ENCODE measurements at places on chromosomes 11 and 22. TPM values are rescaled to one million over a fixed set of nuclear protein-coding genes. Genes with fewer than 3 reads are reported as not detected.

Gene LDHAL6A
- polyA plus RNA-seq = not detected

Gene KRTAP5-10
- not detected for polyA plus RNA-seq

Gene TH
- polyA plus RNA-seq = not detected

Gene CDKN1C
- 3.2 TPM for polyA plus RNA-seq

Gene ACTN3
- not detected for polyA plus RNA-seq

Gene NXPE4
- polyA plus RNA-seq = not detected

Gene APLP2
- polyA plus RNA-seq = 591 TPM

- DNase-seq = no peak
These were observed 7.5 kb upstream of the MICAL3 start for GRCh38 chr22:18031695-18032454.

DNA sequence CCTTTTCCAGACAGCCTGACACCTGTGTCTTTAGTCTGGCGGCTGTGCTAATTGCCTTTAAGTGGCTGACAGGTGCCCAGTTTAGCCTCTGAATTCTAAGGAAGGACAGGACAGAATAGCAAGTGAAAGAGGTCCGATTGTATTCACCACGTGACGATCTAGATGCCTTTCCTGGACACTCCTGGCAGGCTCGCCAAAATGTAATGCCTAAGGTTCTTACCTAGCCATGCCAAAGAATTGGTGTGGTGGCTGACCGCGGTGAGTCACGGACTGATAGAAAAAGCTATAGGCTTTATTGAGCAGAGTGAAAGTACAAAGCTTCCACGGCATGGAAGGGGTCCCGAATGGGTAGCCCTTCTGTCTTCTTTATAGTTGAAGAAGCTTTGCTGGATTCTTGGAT, 26.7 kb downstream of the ANKRD42 start:
- DNase-seq = no peak

- DNase-seq = no peak
These were observed 429 bp downstream of the VEGFB start for GRCh38 chr11:64234647-64235379.

DNA sequence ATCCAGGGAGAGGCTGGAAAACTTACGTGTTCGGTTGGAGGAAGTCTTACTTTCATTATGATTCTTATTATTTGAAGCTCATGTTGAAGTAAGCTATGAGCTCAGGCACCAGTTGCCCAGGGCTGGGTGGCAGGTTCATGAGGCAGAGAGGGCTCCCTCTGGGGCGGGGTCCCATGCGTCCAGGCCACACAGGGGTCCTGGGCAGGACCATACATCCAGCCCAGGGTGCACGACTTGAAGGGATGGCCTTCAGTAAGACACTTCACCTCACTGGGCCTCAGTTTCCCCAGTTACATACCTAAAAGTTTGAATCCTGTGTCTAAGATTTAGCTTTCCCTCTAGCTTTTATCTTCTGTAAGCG, 107.3 kb upstream of the B3GAT1 start:
- no peak for DNase-seq

- DNase-seq = no peak
These were observed 21.5 kb upstream of the GSTP1 start for GRCh38 chr11:67561971-67562619.

DNA sequence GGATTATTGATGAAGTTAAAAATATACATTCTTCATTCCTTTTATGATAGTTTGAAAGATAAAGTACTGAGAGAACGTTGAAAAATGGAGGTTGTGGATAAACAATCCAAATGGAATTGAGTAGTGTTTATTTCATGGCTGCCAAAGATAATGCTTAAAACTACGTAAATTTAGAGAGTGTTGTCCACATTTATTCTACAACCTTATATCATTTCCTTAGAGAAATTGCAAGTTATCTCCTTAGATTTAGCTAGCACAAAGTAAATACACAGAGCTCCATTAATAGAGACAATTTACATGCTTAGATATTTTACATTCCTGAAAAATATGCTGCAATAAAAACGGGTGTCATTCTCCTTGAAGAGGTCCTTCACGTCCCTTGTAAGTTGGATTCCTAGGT, 146.5 kb upstream of the CCDC179 start:
- DNase-seq = no peak

DNA sequence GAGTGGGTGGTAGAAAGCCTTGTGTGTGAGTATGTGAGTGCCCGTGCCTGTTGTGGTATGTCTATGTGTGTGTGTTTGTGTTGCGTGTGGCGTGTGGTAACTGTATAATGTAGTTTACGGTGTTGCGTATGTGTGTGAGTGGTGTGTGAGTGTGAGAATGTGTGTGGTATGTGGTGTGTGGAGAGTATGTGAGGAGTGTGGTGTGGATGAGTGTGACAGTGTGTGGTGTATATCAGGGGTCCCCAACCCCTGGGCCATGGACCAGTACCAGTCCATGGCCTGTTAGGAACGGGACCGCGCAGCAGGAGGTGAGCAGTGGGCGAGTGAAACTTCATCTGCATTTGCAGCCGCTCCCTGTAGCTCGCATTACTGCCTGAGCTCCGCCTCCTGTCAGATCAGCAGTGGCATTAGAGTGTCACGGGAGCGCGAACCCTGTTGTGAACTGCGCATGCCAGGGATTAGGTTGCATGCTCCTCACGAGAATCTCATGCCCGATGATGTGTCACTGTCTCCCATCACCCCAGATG, 5.7 kb downstream of the UPK3A start:
- DNase-seq = peak; percentile 42

GRCh38 chr11:125886997-125887372, 483 bp upstream of the HYLS1 start:
- DNase-seq = peak; percentile 11

- DNase-seq = no peak
These were observed 10.9 kb upstream of the MRPL23 start for GRCh38 chr11:1936072-1936780.

DNA sequence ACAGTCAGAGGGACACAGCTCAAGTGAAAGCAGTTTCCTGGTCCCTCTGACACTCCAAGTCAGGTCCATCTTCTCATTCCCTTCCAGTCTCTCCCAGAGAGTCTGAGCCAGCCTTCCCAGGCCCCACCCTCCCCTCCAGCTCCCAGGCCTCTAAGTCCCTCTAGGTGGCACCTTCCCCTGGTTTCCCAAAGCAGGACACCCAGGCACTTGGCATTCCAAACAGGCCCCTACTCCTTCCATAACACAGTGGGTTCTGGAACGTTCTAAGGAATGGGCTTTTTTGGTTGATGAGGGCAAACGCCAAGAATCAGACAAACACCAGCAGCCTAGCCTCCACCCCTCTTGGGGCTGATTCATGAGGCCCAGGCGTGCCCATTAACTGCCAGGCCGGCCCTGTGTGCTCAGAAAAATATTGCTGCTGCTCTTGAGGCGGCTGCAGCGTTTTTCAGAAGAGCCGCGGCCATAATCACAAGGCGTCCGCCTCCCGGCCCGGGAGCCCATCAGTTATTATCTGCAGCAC, 418.7 kb downstream of the SOX6 start:
- DNase-seq = no peak

GRCh38 chr22:23245799-23246136, 65.5 kb downstream of the BCR start:
- DNase-seq = peak; percentile 64

DNA sequence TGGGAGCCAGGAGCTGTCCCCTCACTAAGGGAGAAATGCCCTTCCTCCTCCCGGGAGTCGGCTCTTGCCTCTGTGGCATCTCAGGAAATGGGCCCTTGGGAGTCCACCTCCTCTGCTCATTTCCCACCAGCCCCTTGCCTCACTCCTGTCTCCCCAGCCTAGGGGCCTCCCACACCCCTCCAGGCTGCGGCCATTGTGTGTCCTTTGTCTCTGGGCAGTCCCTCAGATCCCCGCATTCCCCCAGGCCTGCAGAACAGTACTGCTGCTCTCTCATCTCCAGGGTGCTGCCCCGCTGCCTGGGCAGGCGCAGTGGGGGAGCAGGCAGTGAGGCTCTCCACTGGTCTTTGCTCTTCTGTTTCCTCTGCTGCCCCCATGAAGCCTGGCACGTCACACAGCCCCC, 25.0 kb downstream of the ADA2 start:
- no peak for DNase-seq

- DNase-seq = no peak
These were observed 10.3 kb downstream of the CBX7 start for GRCh38 chr22:39142088-39142680.

GRCh38 chr22:23245045-23245798, 64.9 kb downstream of the BCR start:
- peak; percentile 51 for DNase-seq
